Astrocyte of the spinal cord (primary cell): ENCODE measurements at places on chromosomes 3 and 15.

DNA sequence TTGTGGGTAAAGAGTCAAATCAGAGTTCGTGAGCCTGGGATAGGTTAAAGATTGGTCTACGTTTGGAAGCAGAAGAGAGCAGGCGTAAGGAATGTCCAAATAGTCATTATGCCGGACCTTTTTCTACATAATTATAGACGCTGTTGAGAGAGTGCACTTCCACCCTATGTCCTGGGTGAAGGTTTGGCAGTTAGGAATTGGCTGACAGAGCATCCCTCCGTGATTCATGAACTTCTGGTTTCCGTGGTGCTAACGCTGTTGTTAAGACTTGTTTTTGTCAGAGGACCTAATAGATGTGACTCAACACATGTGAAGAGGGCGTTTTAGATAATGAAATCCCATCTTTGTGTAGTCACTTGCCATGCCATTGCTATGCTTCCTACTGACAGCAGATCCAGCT lies 1.1 kb downstream of the EAF1 start:
- DNase-seq, result peak; percentile 14

DNA sequence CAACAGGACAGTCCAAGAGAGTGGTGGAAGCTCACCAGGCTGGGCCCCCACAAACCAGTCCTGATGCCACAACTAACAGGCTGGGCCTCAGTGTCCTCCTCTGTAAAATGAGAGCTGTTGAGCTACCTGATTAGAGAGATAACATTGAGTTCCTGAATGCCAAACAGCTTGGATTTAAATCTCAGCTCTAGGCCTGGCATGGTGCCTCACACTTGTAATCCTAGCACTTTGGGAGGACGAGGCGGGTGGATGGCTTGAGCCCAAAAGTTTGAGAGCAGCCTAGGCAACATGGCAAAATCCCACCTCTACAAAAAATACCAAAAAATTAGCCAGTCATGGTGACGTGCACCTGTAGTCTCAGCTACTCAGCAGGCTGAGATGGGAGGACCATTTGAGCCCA lies 20.1 kb upstream of the TMCC1 start:
- DNase-seq, result no peak

DNA sequence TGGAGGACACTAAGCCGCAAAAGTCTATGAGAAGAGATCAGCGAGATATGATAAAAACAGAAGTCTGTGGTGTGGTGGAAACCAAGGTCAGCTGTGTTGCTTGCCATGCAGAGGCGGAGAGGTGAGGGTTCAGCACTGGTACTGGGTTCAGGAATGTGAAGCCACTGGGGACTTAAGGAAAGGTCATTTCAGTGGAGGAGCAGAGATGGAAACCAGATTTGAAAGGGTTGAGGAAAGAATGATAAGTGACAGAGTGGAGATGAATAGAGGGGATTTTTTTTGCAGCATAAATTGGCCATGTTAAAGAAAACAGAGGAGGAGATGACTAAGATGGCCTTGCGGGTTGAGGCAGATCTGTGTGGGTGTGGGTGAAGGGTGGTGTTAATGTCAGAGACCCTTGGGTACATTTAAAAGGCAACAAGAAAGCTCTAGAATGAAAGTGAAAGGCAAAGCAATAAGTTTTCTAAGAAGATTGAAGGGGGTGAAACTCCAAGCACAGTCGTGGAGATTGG lies 265.5 kb downstream of the ADAMTSL3 start:
- no peak for DNase-seq

DNA sequence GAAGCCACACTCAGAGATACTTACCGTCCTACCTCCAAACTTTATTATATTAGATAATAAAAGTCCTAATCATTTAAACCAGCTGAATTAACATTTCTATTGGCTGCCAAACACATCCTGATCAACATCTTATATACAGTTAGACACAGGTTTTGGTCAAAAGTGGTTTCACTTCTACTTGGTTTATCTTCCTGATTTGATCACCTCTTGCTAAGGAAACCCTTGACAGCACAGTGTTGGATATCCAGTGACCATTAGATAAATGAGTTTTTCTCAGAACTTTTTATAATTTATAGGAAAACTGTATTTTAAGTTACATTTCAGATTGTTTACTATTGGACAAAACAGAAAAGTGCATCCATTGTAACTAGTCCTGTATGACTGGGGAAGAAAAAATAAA lies 198.4 kb upstream of the NR2F2 start:
- no peak for DNase-seq

DNA sequence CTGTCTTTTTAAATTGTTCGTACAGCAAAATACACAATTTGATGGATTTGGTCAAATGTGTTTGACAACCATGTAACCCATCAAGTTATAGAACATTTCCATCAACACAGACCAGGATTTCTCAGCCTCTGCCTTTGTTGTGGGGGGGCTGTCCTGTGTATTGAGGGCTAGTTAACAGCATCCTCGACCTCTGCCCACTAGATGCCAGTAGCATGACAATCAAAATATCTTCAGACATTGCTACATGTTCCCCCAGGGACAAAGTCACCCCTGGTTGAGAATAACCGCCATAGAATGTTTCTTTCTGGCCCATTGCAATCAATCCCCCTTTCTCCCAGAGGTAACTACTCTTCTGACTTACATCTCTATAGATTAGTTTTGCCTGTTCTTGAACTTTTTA lies 310.1 kb upstream of the RGMA start:
- no peak for DNase-seq

GRCh38 chr3:25901796-25902195 lies 111.9 kb downstream of the OXSM start:
- no peak for DNase-seq

DNA sequence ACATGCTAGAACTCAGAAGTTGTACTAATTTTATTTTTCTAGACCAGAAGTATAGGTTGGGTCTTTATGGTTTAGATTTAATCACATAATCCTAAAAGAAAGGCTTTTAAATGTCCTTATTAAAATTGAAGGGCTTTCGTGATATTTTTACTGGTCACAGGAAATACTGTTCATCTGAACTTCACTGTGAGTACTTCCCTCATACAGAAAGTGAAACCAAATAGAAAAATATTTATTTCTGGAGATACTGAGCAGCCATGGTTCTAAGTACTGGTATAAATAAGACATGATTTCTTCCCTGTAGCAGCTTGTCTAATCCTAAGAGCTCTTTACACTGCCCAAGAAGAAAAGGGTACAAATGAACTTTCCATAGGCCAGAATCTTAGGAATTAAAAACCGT lies 2.0 kb downstream of the SNRK start:
- peak; percentile 68 for DNase-seq

DNA sequence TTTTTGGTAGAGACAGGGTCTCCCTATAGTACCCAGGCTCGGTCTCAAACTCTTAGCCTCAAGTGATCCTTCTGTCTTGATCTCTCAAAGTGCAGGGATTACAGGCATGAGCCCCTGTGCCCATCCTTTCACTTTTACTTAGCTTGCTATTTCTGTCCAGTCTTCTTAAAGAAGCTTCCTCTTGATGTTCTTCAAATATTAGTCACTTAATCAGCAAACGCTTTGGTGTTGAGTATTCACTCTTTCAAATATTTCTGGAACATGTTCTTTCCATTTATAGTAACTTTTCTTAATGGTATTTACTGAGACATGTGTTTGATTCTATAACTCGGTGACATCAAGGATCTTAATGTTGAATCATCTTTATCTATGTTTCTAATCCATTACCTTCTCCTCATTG lies 122.1 kb downstream of the CNTN6 start:
- peak; percentile 7 for DNase-seq

- DNase-seq, result no peak
These were observed 26.4 kb upstream of the ACP3 start for GRCh38 chr3:132290833-132291232.

- peak; percentile 19 for DNase-seq
These were observed 166.7 kb upstream of the SGO1 start for GRCh38 chr3:20352546-20353179.

GRCh38 chr3:57803647-57804081 lies 47.6 kb downstream of the SLMAP start:
- DNase-seq, result peak; percentile 92

GRCh38 chr15:38672273-38672672 lies 107.7 kb upstream of the RASGRP1 start:
- no peak for DNase-seq

GRCh38 chr3:37492977-37493471 lies 318.6 kb upstream of the LRRFIP2 start:
- peak; percentile 2 for DNase-seq

DNA sequence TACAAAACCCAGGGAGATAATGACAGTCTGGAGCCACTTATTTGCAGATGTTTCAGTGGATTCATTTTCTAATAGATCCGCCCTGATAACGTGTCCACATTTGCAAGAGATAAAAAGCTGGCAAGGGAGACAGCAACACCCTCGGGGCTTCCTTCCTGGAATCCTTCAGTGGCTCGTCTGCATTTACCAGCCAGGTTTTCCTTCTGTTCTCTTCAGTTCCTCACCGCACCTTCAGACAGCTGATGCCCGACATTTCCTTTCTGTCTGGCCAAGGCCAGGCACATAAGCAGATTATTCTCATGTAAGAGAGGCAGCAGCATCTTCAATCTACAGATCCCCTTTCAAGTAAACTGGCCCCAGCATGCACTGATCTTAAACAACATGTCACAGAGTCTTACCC lies 56.2 kb upstream of the SPATA12 start:
- DNase-seq, result no peak

- DNase-seq, result no peak
These were observed 9.8 kb downstream of the NBEAL2 start for GRCh38 chr3:46989146-46989810.

- no peak for DNase-seq
These were observed 6.4 kb downstream of the SUCNR1 start for GRCh38 chr3:151879679-151880415.

- DNase-seq, result peak; percentile 0
These were observed 1000.9 kb downstream of the AGBL1 start for GRCh38 chr15:87080547-87080946.

DNA sequence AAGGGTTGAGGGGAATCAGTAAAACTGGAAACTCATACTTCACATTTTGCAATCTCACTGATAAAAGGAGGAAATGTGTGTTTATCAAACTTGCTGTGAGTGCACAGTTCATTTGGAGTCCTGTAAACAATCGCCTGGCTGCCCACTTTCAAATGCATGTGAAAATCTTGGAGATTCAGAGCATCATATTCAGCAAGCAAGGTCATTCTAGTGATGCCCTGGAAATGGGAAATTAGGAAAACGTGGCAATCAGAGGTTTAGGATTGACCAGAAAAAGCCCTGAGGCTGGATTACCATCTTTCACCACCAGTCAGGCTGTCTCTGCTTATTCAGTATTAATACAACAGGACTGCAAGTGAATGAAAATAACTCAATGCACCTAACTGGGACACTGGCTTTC lies 23.9 kb downstream of the DPH6 start:
- DNase-seq, result no peak

DNA sequence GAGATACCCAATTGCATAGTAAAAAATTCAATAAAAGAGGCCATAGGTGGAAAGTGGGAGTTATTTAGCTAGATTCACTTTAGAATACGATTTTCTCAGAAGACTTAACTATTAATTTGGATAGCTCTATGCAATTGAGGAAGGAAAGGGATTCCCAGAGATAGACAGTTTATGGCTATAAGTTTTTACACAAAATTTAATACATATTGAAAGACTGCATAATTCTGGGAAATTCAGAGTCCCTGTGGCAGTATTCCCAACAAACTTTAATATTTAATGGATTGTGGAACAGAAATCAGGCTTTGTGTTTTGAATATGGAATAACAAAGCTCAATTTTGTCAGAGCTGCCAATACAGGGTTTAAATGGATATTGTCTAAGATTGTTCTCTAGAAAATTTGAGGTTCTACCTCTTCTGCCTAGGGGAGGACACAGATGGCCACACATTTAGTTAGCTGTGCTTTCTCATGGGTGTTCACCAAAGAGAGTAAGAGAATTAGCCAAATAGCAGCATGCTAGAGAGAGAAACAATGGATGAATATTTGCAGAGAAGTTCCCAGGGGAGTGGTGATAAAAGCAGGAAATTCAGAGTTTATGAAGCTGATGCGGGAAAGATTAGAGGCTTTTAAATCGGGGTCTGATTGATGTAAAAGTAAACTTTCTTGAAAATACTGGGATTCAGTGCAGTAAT lies 8.5 kb downstream of the ISL2 start:
- DNase-seq, result no peak

DNA sequence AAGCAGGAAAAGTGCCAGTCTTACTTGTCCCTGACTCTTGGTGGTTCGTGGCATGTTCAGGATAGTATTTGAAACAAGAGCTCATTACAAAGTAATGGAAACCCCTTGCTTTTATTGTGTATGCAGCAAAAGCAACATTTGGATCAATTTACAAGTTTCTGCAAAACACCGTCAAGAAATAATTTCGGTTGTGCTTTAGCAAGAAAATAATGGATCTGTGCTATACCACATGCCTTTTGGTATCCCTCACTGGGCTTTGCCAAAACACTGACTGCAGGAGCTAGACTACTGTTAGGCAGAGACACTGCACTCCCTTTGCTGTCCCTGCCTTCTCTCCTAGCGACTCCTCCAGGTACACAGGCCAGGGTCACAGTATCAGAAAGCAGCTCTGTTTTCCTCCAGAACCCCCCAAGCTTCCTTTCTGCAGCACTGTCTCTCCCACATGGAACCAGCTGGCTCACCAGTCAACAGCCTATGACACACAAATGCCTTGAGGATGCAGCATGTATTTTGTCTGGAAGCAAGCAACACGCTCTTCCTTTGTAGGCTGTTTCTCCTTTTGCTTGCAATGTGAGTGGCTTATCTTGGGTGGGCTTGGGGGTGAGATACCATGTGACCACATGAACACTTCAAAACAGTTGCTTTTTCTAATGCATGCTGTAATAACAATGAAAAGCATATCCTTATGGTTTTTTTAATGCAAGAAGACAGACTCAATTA lies 111.4 kb downstream of the PGPEP1L start:
- peak; percentile 80 for DNase-seq

GRCh38 chr3:122014741-122015140 lies 7.3 kb downstream of the ILDR1 start:
- DNase-seq, result no peak

GRCh38 chr3:8954938-8955763 lies 8.1 kb downstream of the RAD18 start:
- DNase-seq, result peak; percentile 86

GRCh38 chr3:177928172-177928873 lies 607.9 kb upstream of the KCNMB2 start:
- peak; percentile 59 for DNase-seq

DNA sequence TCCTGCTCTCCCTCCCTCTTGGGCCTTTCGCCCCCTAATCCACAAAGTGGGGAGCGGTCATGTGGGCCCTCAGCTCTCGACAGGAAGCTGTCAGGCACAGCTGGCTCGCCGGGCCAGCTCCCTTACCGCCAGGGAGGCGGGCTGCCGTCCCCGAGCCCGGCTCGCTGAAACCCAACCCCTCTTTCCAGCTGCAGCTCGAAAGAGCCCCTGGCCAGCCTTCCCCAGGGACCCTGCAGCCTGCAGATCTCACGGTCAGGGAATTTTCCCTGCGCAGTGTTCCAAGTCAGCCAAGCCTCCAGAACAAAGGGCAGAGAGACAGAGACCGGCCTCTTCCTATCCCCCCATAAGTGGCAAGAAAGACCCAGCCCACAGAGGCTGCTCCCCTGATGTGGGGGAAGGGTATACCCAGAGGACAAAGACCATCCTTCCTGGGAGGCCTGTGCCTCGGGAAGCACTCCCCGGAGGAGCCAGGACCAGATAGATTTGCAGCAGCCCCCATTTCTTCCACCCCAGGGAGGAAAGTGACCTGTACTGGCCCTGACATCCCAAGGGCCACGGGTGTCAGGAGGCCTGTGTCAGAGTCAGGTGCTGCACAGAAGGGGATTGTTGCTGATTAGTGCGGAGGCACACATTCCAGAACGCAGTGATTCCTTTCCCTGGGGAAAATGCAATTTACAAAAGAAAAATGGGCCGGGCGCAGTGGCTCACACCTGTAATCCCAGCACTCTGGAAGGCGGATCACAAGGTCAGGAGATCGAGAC lies 32.6 kb downstream of the MAGEF1 start:
- no peak for DNase-seq

GRCh38 chr3:185741586-185741985 lies 83.3 kb downstream of the IGF2BP2 start:
- DNase-seq, result no peak
